ENCODE measurements at places on chromosomes 7 and 10. TPM values are rescaled to one million over a fixed set of nuclear protein-coding genes. Genes with fewer than 3 reads are reported as not detected.

The INPP5A gene
- 31.5 TPM for polyA plus RNA-seq

The TET1 gene
- polyA plus RNA-seq: 9.9 TPM

The SHH gene
- polyA plus RNA-seq: 3.3 TPM

The C10orf53 gene
- polyA plus RNA-seq: not detected

The CCDC201 gene
- not detected for polyA plus RNA-seq

The GPR37 gene
- polyA plus RNA-seq: 1.7 TPM

The FRMPD2 gene
- 1.5 TPM for polyA plus RNA-seq

The PON1 gene
- polyA plus RNA-seq: 0.50 TPM

The PROSER2 gene
- polyA plus RNA-seq: 5.9 TPM

The VAX1 gene
- not detected for polyA plus RNA-seq

The AGAP9 gene
- polyA plus RNA-seq: 8.5 TPM

The MCU gene
- polyA plus RNA-seq: 39.6 TPM

The CDNF gene
- 2.0 TPM for polyA plus RNA-seq

The ABCB1 gene
- polyA plus RNA-seq: 21.9 TPM

The NKX6-2 gene
- 9.0 TPM for polyA plus RNA-seq

The SNCG gene
- 16.8 TPM for polyA plus RNA-seq

The TBXAS1 gene
- 36.1 TPM for polyA plus RNA-seq

The SFRP5 gene
- not detected for polyA plus RNA-seq

The SEMA3E gene
- 2.0 TPM for polyA plus RNA-seq

The HMX2 gene
- polyA plus RNA-seq: 1.6 TPM

The PRKAR2B gene
- 37.4 TPM for polyA plus RNA-seq

Data from renal pelvis (tissue), 12 donors.